ENCODE measurements at places on chromosomes 12 and 14. TPM values are rescaled to one million over a fixed set of nuclear protein-coding genes. Genes with fewer than 3 reads are reported as not detected.

The RGS6 gene
- total RNA-seq = not detected

The FAM90A1 gene
- total RNA-seq = not detected

The ACRBP gene
- not detected for total RNA-seq

The VPS29 gene
- total RNA-seq = 55.6 TPM

The PAX9 gene
- 2.2 TPM for total RNA-seq

The GLT1D1 gene
- total RNA-seq = not detected

The CPNE8 gene
- total RNA-seq = 17.3 TPM

The MYH7 gene
- not detected for total RNA-seq

The ANO4 gene
- not detected for total RNA-seq

The KCNA5 gene
- total RNA-seq = not detected

The PYGL gene
- 106 TPM for total RNA-seq

The BBOF1 gene
- 0.73 TPM for total RNA-seq

The ART4 gene
- total RNA-seq = not detected

Data from HT1080 (cell line).